ENCODE measurements at places on chromosomes 11 and 22.

GRCh38 chr11:92330114-92330513 lies 105.5 kb downstream of the FAT3 start:
- DNase-seq: no peak

DNA sequence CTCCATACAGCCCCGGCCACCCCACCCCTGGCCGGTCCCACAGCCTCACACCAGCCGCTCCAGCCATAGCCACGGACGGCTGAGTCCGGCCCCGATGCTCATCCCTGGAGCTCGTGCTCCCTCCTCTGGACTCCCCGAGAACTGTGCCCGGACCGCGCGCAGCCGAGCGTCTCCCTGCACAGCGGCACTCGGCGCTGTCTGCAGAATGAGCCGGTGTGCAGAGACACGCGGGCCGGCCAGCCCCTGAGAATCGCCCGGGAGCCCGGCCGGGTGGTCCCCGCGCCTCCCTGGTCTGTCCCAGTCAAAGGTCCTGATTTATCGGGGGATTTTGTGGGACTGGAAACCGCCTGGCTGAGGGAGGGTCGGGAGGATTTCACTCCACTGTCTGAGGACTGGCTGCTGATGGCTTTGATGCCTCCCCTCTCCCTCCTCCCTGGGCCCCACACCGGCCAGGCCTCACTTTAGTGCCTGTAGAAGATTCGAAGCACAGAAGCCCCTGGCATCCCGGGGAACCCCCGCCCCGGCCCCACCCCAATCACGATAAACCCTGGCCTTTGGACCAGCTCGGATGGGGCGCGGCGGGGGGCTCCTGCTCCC lies 102.7 kb downstream of the BRD1 start:
- DNase-seq: peak; percentile 48

DNA sequence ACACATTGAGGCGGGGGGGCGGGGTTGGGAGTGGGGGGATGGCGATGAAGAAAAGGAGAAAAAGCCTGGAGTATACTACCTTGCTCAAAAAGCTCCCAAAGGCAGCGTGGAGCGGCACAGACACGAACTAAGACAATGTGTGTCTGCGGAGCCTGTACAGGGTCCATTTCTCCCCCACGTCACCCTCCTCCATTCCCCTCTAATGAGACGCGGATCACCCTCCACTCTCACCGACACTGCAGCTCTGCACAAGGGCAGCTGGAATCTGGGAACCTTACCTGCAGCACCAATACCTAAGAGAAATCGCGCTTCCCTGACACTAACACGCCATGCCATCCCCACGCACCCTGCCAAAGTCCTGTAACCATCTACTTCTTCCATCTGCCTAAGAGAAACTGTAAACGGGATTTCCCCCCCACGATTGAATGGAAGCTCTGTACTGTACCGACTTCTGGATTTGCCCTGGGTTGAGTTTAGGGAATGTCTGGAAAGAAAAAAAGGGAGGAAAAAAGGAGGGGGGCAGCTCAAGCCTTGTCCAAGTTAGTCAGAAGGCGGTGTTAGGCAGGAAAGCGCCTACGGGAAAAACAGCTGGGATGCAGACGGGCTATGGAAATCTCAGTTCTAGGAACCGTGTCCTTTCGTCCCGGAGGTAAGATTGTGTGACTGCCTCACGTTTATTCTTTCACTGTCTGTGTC lies 125.7 kb upstream of the C11orf58 start:
- no peak for DNase-seq

DNA sequence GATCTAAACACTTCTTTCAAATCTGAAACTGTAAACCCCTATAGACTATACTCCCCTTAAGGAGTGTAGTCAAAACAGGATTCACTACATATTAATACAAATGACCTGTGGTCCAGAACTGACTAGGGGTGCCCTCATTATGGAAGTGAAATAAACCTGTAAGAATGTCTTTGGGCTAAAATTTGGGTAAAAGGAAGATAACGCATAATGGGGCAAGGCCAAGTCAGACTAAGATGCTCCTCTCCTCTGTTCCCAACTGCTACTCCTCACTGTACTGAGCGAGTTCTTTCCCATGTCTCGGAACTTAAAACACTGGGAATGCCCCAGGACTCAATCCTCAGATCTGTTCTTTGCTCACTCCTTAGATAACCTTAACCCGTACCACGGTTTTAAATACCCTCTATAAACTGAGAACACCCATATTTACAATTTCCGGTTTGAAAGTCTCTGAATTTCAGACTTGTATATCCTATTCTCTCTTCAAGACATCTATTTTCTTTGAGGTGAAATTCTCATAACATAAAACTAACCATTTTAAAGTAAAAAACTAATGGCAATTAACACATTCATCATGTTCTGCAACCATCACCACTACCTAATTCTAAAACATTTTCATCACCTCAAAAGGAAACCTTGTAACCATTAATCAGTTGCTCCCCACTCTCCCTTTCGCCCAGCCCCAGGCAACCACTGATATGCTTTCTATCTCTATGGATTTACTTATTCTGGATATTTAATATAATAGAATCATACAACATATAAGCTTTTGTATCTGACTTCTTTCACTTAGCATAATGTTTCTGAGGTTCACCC lies 4.0 kb downstream of the THAP12 start:
- no peak for DNase-seq

- DNase-seq: no peak
These were observed 23.6 kb upstream of the LMO1 start for GRCh38 chr11:8287297-8287696.

- DNase-seq: no peak
These were observed 12.8 kb downstream of the WT1 start for GRCh38 chr11:32422545-32422944.

GRCh38 chr11:128029219-128029722 lies 558.1 kb downstream of the ETS1 start:
- DNase-seq: no peak

DNA sequence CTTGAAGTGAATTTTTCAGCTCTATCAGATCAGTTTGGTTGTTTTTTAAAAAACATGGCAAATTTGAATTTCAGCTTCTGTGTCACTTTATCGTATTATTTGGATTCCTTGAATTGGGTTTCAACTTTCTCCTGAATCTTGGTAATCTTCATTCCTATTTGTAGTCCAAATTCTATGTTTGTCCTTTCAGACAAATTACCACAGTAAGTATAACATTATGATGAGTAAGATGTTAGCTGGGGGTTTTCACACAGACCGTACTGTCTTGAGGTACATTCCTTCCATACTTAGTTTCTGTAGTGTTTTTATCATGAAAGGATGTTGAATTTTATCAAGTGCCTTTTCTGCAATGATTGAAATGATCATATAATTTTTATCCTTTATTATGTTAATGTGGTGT lies 28.0 kb downstream of the OR5B17 start:
- DNase-seq: no peak

GRCh38 chr11:2320568-2321310 lies 18.9 kb downstream of the TSPAN32 start:
- DNase-seq: no peak

All from activated CD4-positive, alpha-beta T cell treated with anti-CD3 and anti-CD28 coated beads, Interleukin-2, amount 50 U/mL, for 24 hours (primary cell).